H1 (cell line): ENCODE measurements at places on chromosomes 2 and 18.

- DNase-seq: no peak
Measured at GRCh38 chr2:17550907-17551306, 10.4 kb downstream of the VSNL1 start.

- no peak for DNase-seq
Measured at GRCh38 chr2:3207091-3207491, 170.5 kb downstream of the EIPR1 start.

DNA sequence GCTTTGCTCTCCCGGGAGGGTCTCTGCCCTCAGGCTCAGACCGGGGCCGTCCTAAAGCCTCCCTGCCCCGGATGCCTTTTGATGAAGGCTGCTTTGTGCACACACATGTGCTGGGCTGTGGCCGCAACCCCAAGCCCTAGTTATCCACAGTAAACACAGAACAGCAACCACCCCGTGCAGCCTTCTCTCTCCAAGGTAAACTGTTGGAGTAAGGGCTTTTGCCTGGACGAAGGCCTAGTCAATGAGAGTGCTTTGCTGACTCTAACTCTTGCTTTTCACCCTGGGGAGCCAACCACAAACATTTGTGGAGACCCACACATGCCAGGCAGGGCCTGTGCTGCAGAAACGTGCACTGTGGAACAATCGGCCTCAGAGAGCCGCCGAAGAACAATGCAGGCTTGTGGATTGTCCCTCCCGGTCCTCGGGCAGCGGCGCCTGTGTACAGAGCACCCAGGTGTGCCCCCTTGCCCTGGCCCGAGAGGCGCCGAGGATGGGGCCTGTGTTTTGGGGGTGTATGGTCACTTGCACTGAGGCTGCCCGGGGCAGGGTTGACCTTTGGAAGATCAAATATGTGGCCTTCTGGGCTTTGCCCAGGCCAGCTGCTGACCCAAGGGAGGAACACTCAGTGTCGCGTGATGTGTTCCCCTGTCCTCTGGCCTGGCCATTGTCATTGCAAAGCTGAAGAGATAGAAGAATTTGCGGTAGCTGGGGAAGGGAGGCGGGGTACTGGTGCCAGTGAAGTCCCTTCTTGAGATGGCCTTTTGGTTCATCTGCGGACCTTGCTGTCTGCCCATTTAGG, 37.0 kb downstream of the CTIF start:
- DNase-seq: no peak

DNA sequence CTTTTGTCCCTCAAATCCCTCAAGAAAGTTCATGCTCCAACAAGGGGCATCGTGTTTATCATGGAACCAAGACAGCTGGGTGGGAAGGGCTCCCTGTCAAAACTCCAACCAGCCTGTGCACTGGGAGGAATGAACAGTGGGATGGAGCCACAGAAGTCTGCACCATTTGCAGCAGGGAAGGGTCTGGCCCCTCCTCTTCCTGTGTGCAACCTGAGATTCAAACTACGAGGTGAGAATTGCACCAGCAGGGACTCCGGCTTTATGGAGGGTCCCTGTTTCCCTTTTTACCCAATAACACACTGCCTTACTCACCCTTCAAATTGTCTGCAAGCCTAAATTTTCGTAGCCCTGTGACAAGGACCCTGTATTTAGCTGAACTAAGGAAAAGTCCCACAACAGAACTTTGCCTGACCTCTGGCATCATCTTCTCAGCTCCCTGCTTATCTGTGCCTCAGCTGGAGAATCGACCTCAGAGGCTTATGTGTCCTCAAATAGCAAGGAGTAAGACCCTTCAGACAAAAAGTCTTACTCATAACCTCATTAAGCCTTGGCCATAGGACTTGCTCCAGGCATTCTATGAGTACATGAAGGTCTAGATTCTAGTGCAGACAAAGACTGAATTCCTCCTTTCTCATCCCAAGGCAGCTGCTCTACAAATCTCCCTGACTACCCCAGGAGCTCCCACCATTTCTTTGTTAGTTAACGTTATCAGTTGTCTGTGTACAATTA, 178.3 kb upstream of the SERPINE2 start:
- no peak for DNase-seq

DNA sequence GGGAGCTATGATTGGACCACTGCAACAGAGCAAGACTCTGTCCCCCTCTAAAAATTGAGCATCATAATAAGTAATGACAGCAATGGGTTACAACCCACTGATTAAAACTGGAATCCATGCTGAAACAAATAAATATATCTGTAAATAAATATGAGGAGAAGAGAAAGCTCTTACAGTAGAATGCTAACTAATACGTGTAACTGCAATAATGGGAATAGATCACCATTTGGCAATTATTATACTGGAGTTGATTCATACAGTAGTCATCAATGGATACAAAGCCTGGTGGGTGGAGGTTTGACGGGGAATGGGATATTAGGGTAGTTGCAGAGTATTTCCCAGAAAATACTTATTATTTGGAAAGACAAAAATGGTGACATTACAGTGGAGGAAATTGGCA, 6.1 kb upstream of the INO80B start:
- DNase-seq: no peak

GRCh38 chr2:48852938-48853337, 97.4 kb upstream of the LHCGR start:
- no peak for DNase-seq
